CD4-positive, alpha-beta T cell treated with Interleukin-6 for 4 hours (primary cell): ENCODE measurements at places on chromosomes 2 and 18.

- DNase-seq = no peak
Observed at GRCh38 chr2:103484906-103485305, 723.1 kb downstream of the TMEM182 start.

- DNase-seq = no peak
Observed at GRCh38 chr2:136055929-136056688, 61.8 kb downstream of the CXCR4 start.

GRCh38 chr2:69385443-69386151, 1.4 kb downstream of the GFPT1 start:
- DNase-seq = no peak

GRCh38 chr2:221527776-221528309, 44.3 kb downstream of the EPHA4 start:
- peak; percentile 74 for DNase-seq

DNA sequence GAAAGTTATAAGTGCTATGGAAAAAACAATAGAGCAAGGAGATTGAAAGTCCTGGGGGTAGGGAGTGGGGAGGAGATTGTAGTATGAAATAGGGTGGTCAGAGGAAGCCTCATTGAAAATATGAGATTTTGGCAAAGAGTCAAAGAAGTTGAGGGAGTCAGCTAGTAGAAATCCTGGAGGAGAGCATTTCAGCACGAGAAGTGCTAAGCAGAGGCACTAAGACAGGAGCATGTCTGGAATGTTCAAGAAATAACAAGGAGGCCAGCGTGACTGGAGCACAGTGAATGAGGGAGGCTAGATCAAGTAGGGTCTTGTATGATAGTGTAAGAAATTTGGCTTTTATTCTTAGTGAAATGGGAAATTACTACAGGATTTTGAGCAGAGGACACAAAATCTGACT, 2.1 kb upstream of the TSPYL6 start:
- DNase-seq = no peak

DNA sequence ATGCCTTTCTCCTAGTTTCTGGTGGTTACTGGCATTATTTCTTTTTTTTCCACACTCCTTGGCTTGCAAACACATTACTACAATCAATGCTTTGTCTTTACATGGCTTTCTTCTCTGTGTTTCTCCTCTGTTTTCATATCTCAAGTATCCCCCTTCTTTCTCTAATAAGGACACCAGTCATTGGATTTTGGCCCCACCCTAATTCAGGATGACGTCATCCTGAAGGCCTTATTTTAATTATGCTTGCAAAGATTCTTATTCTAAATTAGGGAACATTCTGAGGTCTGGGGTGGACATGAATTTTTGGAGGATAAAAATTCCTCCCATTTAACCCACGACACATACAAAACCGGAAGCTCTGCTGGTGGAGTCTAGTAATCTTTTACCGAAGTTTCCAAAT, 1556.6 kb downstream of the DPP10 start:
- DNase-seq = no peak
